ENCODE measurements at places on chromosomes 6 and 20. TPM values are rescaled to one million over a fixed set of nuclear protein-coding genes. Genes with fewer than 3 reads are reported as not detected.

GRCh38 chr6:168105813-168106632 is 27.0 kb upstream of the FRMD1 start:
- DNase-seq, result no peak
- H3K27me3 ChIP-seq, result no peaks in the 10 kb centered on the region
- no peaks in the 10 kb centered on the region for H3K36me3 ChIP-seq
- no peaks in the 10 kb centered on the region for H3K4me1 ChIP-seq

GRCh38 chr6:79421707-79422484 is 115.3 kb downstream of the LCA5 start:
- no peak overlapping the region for H3K4me3 ChIP-seq
- no peaks in the 10 kb centered on the region for H3K27me3 ChIP-seq
- H3K27ac ChIP-seq, result no peak overlapping the region
- no peaks in the 10 kb centered on the region for H3K36me3 ChIP-seq

DNA sequence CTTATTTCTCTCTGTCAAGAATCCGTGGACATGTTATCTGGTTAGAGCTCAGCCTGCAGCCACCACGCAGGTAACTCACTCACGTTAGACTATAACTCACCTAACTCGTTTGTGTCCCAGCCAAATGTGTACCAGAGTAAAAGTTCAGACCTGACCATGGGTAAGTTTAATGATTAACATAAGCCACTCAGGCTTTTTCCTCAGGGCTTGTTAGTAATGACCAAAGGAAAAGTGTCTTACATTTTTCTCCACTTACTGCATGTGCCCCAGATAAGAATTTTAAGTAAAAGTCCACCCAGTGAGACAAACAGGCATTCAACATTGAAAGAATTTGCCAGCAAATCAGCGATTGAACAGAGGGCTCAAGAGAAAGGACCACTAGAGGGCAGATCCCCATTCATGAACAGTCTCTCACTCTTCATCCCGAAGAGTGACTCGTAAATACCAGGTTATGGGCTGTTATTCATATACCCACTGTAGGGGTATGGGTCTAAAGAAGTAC is at the start of gene PKHD1:
TSS of gene PKHD1 (minus strand) at position 116 of the 502 bp plus-strand sequence. CDS start 2,680 bp downstream, outside the sequence.
- DNase-seq, result no peak
- H3K27ac ChIP-seq, result no peak within 1 kb of the TSS
- H3K36me3 ChIP-seq, result no peaks in the 10 kb centered on the region
- no peaks in the 10 kb centered on the region for H3K4me1 ChIP-seq

DNA sequence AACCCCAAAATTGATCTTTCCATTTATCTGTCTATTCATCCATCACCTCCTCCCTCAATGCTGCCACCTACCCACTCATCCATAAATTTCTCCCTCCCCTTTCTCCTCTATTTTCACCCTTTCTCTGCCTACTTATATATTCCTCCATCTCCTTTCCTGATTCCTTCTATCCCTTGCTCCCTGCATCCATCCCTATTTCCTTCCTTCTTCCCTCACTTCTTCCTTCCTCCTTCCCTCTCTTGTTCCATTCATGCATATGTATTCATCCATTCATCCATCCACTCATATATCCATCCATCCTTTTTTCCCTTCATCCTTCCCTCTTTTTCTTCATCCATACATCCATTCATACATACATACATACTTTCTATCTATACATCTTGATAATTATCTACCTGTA is 76.3 kb upstream of the GGTLC1 start:
- no peak for DNase-seq
- no peaks in the 10 kb centered on the region for H3K36me3 ChIP-seq
- no peaks in the 10 kb centered on the region for H3K27me3 ChIP-seq
- H3K27ac ChIP-seq, result no peak overlapping the region
- no peak overlapping the region for H3K4me3 ChIP-seq

DNA sequence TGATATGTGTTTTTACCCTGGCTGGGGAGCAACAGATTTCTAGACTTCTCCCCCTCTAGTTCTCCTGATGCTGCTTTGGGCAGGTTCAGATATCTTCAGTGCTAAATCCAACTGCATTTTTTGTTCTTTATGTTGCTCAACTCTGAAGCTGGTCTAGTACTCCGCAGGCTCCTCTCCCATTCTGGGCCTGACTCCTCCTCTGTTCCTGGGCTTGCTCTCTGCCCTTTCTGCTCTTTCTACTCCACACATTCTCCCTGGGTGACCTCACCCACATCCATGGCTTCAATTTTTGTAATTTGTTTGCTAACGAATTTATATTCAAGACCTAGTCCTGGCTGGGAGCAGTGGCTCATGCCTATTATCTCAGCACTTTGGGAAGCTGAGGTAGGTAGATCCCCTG is 6.4 kb downstream of the FYN start:
- H3K36me3 ChIP-seq, result no peaks in the 10 kb centered on the region
- no peaks in the 10 kb centered on the region for H3K27me3 ChIP-seq
- no peak for DNase-seq

DNA sequence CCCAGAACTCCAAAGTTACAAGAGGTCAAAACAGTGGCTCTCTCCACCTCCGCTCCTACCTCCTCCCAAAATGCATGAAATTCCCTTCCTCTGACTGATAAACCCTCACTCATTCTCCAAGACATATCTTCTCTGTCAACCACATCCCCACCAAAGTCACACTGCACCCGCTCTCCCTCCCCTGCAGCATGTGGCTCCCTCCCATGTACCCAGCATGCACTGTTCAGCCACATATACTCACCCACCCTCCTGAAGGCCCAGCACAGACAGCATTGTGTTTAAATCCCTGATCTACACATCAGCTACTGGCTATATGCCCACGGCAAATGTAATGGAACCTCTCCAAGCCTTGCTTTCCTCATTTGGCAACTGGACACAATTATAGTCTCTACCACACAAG is 5.5 kb upstream of the POU5F1 start:
- H3K27me3 ChIP-seq, result no peaks in the 10 kb centered on the region
- no peak for DNase-seq
- H3K36me3 ChIP-seq, result no peaks in the 10 kb centered on the region
- H3K4me3 ChIP-seq, result no peak overlapping the region
- no peak overlapping the region for H3K27ac ChIP-seq
- no peaks in the 10 kb centered on the region for H3K4me1 ChIP-seq

DNA sequence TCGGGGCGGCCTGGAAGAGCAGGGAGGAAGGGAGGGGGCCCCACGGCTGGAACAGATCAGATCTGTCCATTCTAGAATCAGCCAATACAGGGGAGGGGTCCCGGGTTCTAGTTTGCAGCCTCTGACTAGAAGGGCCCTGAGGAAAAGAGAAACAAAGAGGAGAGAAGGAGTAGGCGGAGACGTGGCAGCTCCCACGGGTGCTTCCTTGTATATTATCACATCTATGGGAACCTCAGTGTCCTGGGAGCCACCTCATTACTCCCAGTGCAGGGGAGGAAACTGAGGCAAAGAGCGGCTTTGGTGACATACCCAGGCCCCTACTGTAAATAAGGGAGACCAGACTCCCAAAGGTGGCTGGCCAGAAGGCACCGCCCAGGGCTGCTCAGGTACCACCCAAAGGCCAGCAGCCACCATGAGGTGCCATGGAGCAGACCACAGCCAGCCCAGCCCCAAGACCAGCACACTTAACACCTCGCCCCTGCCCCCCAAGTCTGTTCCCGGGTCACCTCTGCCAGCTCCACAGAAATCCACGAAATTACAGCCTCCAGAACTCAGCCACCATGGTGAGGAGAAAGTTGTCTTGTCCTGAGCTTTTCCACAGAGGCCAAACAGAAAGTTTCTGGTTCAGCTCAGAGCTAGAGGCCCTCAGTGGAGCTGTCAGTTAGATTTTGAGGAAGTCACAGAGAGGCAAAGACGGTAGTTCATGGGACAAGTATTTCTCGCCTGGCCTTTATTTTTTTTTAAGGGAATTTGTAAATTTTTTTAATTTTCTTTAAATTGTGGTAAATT is 2.1 kb downstream of the ZC3H12D start:
- no peaks in the 10 kb centered on the region for H3K27me3 ChIP-seq
- no peaks in the 10 kb centered on the region for H3K4me1 ChIP-seq
- peak overlapping the region; percentile 85 for H3K27ac ChIP-seq
- H3K36me3 ChIP-seq, result no peaks in the 10 kb centered on the region

DNA sequence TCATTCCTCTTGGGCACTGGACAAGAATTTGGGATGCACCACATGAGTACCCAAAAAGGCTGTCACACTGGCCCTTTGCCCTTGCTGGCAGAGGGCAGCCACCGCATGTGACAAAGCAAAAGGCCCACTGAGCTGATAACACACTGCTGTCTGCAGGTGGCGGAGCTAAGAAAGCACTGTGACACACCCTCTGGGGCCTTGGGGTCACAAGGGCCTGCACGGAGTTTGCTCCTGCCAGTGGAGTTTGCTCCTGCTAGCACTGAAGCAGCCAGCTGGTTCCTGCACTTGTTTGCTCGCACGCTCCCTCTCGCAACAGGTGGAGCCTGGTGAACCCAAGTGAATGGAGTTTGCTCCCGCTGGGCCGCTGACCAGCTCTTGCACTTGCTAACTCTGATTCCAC is 132.6 kb downstream of the LCA5 start:
- no peak overlapping the region for H3K4me3 ChIP-seq
- H3K27me3 ChIP-seq, result no peaks in the 10 kb centered on the region
- no peaks in the 10 kb centered on the region for H3K36me3 ChIP-seq
- no peak for DNase-seq

- H3K4me3 ChIP-seq, result peak overlapping the region; percentile 65
- H3K4me1 ChIP-seq, result peaks cover 22% of the 10 kb centered on the region
- H3K27me3 ChIP-seq, result no peaks in the 10 kb centered on the region
- DNase-seq, result no peak
Observed at GRCh38 chr6:128883906-128884305, 968 bp downstream of the LAMA2 start.

DNA sequence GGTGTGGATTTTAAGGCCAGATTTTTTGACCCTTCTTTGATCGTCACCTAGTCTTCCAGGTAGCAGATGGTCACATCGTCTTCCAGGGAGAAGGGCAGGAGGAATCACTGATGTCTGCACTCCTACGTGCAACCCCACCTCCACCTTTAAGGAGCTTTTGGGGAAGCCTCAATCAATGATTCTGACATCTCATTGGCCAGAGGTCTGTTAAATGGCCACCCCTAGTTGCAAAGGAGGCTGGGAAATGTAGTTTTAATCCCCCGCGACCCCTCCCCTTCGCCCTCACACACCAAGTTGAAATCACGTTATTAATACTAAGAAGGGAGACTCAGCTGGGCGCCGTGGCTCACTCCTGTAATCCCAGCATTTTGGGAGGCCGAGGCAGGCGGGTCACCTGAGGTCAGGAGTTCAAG is 151.4 kb downstream of the BCAS1 start:
- no peaks in the 10 kb centered on the region for H3K27me3 ChIP-seq
- H3K4me3 ChIP-seq, result no peak overlapping the region
- H3K27ac ChIP-seq, result peak overlapping the region; percentile 97

GRCh38 chr6:73694711-73695411 is 1.1 kb upstream of the CD109 start:
- peak overlapping the region; percentile 89 for H3K27ac ChIP-seq
- no peak for DNase-seq
- peak overlapping the region; percentile 62 for H3K4me3 ChIP-seq
- H3K27me3 ChIP-seq, result no peaks in the 10 kb centered on the region

GRCh38 chr6:30483677-30484279 is 5.5 kb upstream of the HLA-E start:
- no peak overlapping the region for H3K27ac ChIP-seq
- no peak for DNase-seq
- H3K36me3 ChIP-seq, result no peaks in the 10 kb centered on the region
- no peaks in the 10 kb centered on the region for H3K4me1 ChIP-seq
- H3K4me3 ChIP-seq, result no peak overlapping the region

- no peaks in the 10 kb centered on the region for H3K4me1 ChIP-seq
- H3K27me3 ChIP-seq, result no peaks in the 10 kb centered on the region
- DNase-seq, result no peak
- H3K36me3 ChIP-seq, result no peaks in the 10 kb centered on the region
Observed at GRCh38 chr20:3711484-3711941, 887 bp downstream of the SIGLEC1 start.

- H3K36me3 ChIP-seq, result no peaks in the 10 kb centered on the region
- H3K4me1 ChIP-seq, result no peaks in the 10 kb centered on the region
- H3K4me3 ChIP-seq, result no peak overlapping the region
- no peak overlapping the region for H3K27ac ChIP-seq
- DNase-seq, result no peak
Observed at GRCh38 chr6:102571236-102571908, 1177.9 kb downstream of the GRIK2 start.

GRCh38 chr20:25300496-25301170 is 52.7 kb downstream of the PYGB start:
- H3K36me3 ChIP-seq, result no peaks in the 10 kb centered on the region
- no peaks in the 10 kb centered on the region for H3K27me3 ChIP-seq
- no peak overlapping the region for H3K27ac ChIP-seq
- no peak for DNase-seq
- H3K4me3 ChIP-seq, result no peak overlapping the region

GRCh38 chr6:121884620-121885019 is 449.2 kb downstream of the GJA1 start:
- no peak overlapping the region for H3K27ac ChIP-seq
- no peaks in the 10 kb centered on the region for H3K36me3 ChIP-seq
- no peak overlapping the region for H3K4me3 ChIP-seq
- no peak for DNase-seq

GRCh38 chr6:92763680-92764079 is 655.7 kb downstream of the EPHA7 start:
- no peak overlapping the region for H3K27ac ChIP-seq
- H3K27me3 ChIP-seq, result no peaks in the 10 kb centered on the region
- H3K4me3 ChIP-seq, result no peak overlapping the region
- no peaks in the 10 kb centered on the region for H3K36me3 ChIP-seq
- no peak for DNase-seq

DNA sequence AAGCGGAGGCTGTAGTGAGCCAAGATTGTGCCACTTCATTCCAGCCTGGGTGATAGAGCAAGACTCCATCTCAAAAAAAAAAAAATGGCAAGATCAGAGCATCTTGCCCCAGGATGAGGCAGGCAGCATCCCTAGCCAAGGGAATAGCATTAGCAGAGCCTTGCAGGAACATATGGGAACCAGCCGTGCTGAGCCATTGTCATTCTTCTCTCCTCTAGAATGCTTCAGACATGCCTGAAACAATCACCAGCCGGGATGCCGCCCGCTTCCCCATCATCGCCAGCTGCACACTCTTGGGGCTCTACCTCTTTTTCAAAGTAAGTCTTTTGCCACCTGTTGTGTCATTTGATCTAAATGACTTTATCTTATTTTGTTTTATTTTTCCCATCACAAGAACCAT is 13.0 kb downstream of the HM13 start:
- no peaks in the 10 kb centered on the region for H3K27me3 ChIP-seq
- H3K36me3 ChIP-seq, result peaks cover 77% of the 10 kb centered on the region
- peaks cover 28% of the 10 kb centered on the region for H3K4me1 ChIP-seq
- no peak overlapping the region for H3K27ac ChIP-seq
- no peak for DNase-seq

TTBK1 gene
- not detected for total RNA-seq

RNASET2 gene
- 115 TPM for total RNA-seq

SAMD3 gene
- total RNA-seq, result 0.78 TPM

SOBP gene
- total RNA-seq, result 6.0 TPM

HLA-DRB5 gene
- total RNA-seq, result not detected

OGFR gene
- 78.8 TPM for total RNA-seq

FAM110A gene
- 2.9 TPM for total RNA-seq

ADGB gene
- total RNA-seq, result not detected
